Esophagus mucosa (tissue), 1 donor: ENCODE measurements at places on chromosomes 3 and 15. TPM values are rescaled to one million over a fixed set of nuclear protein-coding genes. Genes with fewer than 3 reads are reported as not detected.

The GUCA1C gene
- total RNA-seq, result not detected

DNA sequence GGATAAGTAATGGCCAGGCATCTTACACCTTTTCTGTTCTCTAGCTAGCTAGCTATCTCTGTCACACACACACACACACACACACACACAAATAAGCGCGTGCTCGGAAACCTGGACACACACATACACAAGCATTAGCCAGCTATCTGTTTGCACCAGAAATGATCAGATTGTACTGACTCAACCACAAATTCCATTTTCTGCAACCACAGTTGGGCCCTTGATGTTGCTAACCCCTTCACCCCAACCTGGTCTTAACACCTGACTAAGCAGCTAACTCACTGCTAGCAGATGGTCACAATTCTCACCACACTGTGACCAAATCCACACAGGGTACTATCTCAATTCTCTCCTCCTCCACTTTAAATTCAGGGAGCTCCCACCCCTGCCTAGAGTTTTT, 183.0 kb upstream of the THBS1 start:
- ATAC-seq, result no peak

- ATAC-seq, result no peak
These were observed 172.8 kb downstream of the PLCH1 start for GRCh38 chr3:155572085-155572484.

DNA sequence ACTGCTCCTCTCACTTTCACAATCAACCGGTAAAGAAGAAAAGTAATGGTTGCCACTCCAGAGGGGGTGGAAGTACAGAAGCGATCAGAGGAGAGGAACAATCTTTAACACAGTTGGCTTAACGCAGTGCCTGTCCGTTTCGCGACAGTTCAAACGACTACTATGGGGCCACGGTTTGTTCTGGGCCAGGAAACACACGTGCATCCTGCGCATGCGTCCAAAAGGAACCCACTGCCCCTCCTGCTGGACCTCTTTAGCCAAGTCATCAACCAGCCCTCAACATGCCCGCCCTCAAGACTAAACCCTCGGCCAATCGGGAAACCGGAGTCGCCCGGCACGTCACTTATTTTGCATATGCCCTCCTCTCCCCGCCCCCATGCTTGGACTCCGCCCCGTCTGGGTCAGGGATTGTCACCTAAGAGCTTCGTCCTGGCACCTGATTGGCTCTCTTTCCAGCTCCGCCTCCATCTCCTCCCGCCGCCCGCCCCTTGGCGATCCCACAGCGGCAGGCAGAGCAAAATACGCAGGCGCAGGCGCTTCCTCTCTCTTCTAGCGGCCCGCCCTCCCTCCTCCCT, 345 bp upstream of the CDV3 start:
- ATAC-seq, result peak; percentile 96

- no peak for ATAC-seq
These were observed 22.0 kb upstream of the NANOGP8 start for GRCh38 chr15:35107122-35107521.

GRCh38 chr3:70988111-70988510, 595.4 kb downstream of the FOXP1 start:
- ATAC-seq, result no peak

GRCh38 chr3:39779511-39780230, 29.7 kb upstream of the MYRIP start:
- no peak for ATAC-seq

GRCh38 chr15:58830556-58830955, 59.5 kb downstream of the MINDY2 start:
- no peak for ATAC-seq

DNA sequence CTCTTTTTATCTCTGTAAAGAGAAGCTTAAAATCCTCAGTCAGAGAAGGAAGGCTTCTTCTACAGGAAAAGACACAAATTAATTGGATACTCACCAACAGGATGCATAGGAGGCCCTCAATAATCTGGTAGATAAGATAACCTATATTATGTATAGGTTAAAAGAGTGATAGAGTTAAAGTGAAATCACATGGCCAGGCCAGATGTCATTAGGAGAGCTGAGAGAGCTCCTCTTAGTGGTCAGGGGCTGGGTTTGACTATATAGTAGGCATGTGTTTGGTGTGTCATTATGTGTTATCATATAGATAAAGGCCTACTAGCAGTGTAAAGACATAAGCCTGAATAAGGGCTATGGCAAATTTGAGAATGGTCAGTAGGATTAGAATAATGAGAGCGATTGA, 479.3 kb downstream of the EPHA3 start:
- no peak for ATAC-seq

DNA sequence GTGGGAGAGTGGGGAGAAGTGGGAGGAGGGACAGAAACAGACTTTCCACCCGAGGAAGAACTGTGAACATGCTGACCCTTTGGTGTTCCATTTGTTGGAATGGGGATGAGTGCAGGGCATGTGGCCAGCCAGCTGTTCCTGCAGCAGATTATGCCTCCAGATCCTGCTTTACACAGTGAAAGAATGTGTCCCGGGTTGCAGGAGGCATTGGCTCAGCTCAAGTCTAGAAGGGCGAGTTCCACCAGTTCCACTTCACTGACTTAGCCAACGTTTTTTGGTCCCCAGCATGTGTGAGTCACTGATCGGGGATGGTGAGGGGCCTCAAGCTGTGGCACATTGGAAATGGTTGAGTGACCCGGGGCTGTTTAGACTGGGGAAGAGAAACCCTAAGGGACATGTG, 307.0 kb upstream of the ROPN1 start:
- no peak for ATAC-seq
